ENCODE measurements at places on chromosomes 7 and 10.

DNA sequence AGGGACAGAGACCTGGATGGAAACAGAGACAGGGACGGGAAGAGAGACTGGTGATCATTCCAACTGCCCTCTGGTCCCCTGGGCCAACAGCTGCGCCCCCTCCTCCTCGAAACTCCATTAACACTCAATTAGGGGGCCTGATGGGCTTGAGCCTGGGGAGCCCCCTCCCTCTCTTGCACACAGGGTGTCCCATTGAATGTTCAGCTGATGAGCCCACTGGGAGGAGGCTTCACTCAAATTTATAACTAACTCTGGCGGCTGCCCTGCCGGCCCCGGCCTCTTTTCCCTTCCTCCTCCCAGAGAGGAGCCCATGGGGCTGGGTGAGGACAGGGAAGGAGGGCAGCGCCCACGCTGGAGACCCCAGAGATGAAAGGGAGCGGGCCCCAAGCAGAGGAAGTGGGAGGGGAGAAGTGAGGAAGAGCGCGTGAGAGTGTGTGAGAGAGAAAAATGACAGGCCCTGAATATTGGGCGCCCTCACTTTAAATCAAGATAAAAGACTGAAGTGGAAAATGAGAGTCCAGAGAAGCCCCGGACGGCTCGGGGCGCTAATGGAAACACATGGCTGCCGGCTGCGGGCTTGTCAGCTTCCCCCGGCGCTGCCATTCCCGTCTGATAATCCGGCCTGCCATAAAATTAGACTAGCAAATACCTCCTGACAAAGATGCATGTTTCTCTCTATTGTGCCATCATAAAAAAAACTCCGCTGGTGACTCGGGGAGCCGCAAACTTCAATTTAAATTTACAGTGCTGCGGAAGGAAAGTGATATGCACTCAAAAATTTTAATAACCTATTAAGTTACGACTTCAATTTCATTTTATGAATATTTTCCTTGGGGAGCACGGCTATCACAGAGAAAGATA is 58.0 kb upstream of the PAX2 start:
- no peak for DNase-seq

DNA sequence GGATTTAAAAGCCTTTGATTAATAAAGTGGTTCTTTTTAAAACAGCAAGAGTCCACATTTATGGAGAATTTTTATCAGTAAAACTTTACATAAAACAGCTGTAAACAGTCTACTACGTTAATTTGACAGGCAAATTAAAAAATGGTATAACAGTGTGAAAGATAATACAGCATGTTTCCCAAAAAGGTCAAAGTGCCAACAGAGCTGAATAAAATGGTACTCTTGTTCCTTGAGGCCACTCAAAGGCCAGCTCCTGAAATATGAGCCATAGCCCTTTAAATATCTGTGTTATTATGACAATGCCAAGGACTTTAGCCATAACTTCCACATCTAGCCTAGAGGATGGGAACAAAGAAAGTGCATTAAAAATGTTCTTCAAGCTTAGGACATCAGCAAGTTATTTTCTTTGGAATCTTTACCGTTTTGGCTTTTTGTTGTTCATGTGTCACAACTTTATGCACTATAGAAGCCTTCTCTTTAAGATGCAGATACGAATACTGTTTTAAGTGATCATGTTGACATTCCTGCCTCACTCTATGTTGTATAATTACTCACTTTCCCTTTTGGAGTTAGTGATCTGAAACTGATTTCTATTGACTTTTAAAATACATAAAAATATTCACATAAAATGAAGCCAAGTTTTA is 165.6 kb downstream of the RNLS start:
- DNase-seq = no peak

DNA sequence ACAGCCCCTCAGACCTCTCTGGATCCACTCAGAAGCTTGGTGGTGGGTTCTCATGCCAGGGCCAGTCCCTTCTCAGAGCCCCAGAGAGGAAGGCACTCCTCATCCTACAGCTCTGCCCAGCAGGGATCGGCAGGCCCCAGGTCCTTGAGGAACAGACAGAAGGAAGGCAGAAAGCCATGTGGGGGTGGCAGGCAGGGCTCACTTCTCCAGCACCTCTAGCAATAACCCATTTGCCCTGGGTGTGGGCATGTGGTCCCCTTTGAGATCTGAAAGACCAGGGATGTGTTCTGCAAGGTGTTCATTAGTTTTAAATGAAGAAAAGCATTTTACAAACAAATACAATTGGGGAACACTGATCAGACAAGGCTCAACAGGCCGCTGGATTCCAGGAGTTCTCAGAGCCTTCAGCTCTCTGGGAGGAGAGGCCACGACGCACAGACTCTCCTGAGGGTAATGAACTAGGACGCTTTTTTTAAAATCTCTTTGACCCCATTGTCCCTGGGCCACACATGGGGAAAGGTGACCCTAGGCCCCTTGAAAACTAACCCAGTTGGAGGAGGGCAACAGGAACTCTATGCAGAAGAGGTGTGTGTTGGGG is 40.6 kb downstream of the LDB3 start:
- no peak for DNase-seq

GRCh38 chr10:46525824-46526681 is 30.4 kb downstream of the GPRIN2 start:
- no peak for DNase-seq

- DNase-seq = peak; percentile 38
Measured at GRCh38 chr10:80599424-80599847, 61.7 kb downstream of the SH2D4B start.

DNA sequence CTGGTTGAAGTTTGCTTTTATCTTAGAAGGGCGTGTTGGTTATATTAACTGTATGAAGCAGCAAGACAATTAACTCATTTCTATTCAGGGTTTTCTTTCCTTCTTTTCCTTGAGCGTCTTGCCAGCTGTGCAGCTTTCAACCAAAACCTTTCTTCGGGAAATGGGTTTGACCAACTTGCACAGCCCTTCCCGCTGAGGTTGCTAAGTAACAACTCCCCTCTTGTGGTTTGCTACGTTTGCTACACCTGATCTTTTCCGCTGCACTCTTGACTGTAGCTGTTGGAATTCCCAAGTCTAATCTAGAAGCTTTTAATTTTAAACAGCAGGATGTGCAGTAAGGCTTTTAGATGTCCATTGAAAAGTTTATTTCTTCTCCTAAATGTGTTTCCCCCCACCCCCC is 116.9 kb downstream of the CDCA7L start:
- DNase-seq = no peak

- DNase-seq = no peak
Measured at GRCh38 chr7:1676550-1677078, 6.5 kb downstream of the ELFN1 start.

- DNase-seq = no peak
Measured at GRCh38 chr7:36507475-36508440, 118.1 kb downstream of the ANLN start.

- DNase-seq = no peak
Measured at GRCh38 chr7:150938566-150938965, 39.6 kb downstream of the KCNH2 start.

- DNase-seq = no peak
Measured at GRCh38 chr7:77426052-77426404, 9.9 kb upstream of the GSAP start.

DNA sequence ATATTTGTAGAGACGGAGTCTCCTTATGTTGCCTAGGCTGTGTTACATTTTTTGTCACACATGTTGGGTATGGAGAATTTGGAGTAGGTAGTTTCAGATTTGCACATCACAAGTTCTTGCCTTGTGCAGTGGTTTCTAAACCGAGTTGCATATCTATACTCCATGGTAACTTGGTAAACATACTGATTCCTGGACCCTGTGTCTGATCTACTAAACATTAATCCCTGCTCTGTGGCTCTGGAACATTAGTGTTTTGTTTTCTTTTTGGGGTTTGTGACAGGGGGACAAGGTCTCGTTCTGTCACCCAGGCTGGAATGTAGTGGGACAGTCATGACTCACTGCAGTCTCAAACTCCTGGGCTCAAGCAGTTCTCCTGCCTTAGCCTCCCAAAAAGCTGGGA is 24.7 kb downstream of the AUTS2 start:
- no peak for DNase-seq

- no peak for DNase-seq
Measured at GRCh38 chr10:118546479-118546878, 49.0 kb downstream of the PRLHR start.

GRCh38 chr10:126218778-126219649 is 169.3 kb downstream of the ADAM12 start:
- no peak for DNase-seq

All from mucosa of descending colon (tissue), 3 donors.